ENCODE measurements at places on chromosomes 7 and 10. TPM values are rescaled to one million over a fixed set of nuclear protein-coding genes. Genes with fewer than 3 reads are reported as not detected.

SLC16A9 gene
- 5.9 TPM for total RNA-seq

PTF1A gene
- total RNA-seq = not detected

PDGFA gene
- 44.7 TPM for total RNA-seq

TBXAS1 gene
- total RNA-seq = 1.4 TPM

EBF3 gene
- 0.12 TPM for total RNA-seq

NPFFR1 gene
- 0.02 TPM for total RNA-seq

UMAD1 gene
- total RNA-seq = 12.7 TPM

GPR15LG gene
- total RNA-seq = not detected

SLIT1 gene
- 0.42 TPM for total RNA-seq

GNGT1 gene
- total RNA-seq = 0.91 TPM

FANK1 gene
- 5.4 TPM for total RNA-seq

CCL26 gene
- 0.49 TPM for total RNA-seq

RELN gene
- total RNA-seq = 0.20 TPM

HOXA13 gene
- total RNA-seq = 3.6 TPM

PRSS37 gene
- total RNA-seq = not detected

ABI1 gene
- 34.8 TPM for total RNA-seq

SPDYE2B gene
- not detected for total RNA-seq

OR2A5 gene
- total RNA-seq = not detected

KCNIP2 gene
- total RNA-seq = 8.5 TPM

ZNF3 gene
- 28.2 TPM for total RNA-seq

ITPRIP gene
- total RNA-seq = 12.0 TPM

SPDYE9 gene
- not detected for total RNA-seq

TAS2R60 gene
- not detected for total RNA-seq

SUGCT gene
- total RNA-seq = 4.4 TPM

FAM237B gene
- total RNA-seq = not detected

Measured in HCT116 (cell line).